Activated CD4-positive, alpha-beta memory T cell treated with anti-CD3 and anti-CD28 coated beads for 36 hours (primary cell): ENCODE measurements at places on chromosomes 1 and 21. TPM values are rescaled to one million over a fixed set of nuclear protein-coding genes. Genes with fewer than 3 reads are reported as not detected.
A peak's percentile ranks its signal among the peaks of the same experiment; 100 is the strongest.

Gene CATSPER4
- not detected for total RNA-seq

Gene ARHGAP30
- 171 TPM for total RNA-seq

Gene DPT
- not detected for total RNA-seq

GRCh38 chr1:108125312-108126138 is 74.6 kb downstream of the SLC25A24 start:
- peak; percentile 71 for DNase-seq

- DNase-seq = no peak
Observed at GRCh38 chr21:33219954-33220353, 9.8 kb upstream of the IFNAR2 start.

DNA sequence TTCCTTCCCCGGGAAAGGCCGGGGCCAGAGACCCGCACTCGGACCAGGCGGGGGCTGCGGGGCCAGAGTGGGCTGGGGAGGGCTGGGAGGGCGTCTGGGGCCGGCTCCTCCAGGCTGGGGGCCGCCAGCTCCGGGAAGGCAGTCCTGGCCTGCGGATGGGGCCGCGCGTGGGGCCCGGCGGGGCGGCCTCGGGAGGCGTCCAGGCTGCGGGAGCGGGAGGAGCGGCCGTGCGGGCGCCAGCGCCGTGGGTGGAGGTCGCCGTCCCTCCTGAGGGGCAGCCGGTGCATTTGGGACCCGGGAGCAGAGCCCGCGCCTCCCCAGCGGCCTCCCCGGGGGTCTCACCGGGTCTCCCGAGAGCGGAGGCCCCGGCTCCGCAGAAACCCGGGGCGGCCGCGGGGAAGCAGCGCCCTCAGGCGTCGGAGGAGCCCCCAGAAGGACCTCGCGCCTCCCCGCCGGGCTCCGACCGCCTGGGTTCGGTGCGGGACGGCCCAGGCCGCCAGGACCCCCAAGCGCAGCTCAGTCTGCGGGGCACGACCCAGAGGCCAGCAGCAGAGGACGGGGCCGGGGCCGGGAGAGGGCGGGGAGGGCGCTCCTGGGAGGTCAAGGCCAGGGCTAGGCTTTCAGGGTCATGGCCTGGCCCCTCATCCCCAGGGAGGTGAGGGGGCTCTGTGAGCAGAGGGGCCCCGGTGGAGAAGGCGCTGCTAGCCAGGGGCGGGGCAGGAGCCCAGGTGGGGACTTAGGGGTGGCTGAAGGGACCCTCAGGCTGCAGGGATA is 7.2 kb upstream of the SLX9 start:
- peak; percentile 75 for DNase-seq

DNA sequence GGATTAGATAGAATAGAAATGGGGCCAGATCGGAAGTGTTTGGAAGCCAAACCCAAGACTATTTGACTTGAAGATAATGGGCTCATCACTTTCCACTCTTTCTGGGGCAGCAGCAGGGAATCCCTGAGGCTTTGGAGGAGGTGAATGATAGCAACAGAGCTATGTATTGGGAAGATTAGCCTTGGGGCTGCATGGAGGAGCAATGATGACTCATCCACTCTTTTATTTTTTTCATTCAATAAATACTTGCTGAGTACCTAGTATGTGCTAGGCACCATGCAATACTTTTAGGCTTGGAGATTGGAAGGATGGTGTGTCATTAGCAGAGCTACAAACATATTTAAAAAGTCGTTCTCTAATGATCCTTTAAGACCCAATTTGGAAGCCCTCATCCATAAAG is 166.9 kb upstream of the FOXD3 start:
- no peak for DNase-seq

- no peak for DNase-seq
Observed at GRCh38 chr1:177912991-177913390, 56.9 kb downstream of the SEC16B start.

- DNase-seq = no peak
Observed at GRCh38 chr1:51605961-51606723, 10.8 kb upstream of the OSBPL9 start.

GRCh38 chr21:32332463-32332951 is 33.9 kb downstream of the MRAP start:
- DNase-seq = no peak

GRCh38 chr1:91075233-91076135 is 53.6 kb upstream of the ZNF644 start:
- no peak for DNase-seq

DNA sequence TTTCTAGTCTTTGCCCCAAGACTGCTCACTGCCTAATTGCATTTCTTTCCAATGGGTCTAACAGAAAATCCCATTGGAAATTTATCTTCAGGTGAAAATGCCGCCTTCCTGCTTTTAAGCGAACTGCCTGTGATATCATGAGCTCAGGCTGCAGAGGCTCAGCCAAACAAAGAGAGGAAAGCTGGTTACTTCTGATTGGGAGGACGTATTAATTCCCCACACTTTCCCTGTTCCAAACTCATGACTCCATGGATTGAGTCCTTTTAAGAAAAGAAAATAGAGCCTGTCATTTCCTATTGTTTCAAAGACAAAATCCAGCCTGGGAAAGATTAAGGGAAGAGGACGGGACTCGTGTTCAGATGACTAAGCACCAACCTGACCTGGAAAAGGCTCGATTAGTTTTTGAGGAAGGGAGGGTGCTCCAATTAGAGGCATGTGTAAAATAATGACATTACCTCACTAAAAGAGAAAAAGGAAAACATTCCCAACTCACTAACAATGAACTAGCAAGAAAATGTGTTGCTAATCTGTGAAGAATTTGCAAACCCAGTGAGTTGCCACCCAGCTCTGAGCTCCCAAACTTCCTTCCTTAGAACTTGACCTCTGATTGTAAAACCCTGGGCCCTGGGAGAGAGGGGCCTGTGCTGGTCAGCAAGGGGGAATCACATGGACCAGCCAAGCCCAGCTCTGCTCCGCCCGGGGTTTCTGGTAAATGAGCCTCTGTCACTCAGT is 61.2 kb downstream of the TCP10L start:
- no peak for DNase-seq
